ENCODE measurements at places on chromosomes 6 and 20.
A peak's percentile ranks its signal among the peaks of the same experiment; 100 is the strongest.

GRCh38 chr20:61608275-61609085 is 356.4 kb downstream of the CDH4 start:
- no peak for DNase-seq

DNA sequence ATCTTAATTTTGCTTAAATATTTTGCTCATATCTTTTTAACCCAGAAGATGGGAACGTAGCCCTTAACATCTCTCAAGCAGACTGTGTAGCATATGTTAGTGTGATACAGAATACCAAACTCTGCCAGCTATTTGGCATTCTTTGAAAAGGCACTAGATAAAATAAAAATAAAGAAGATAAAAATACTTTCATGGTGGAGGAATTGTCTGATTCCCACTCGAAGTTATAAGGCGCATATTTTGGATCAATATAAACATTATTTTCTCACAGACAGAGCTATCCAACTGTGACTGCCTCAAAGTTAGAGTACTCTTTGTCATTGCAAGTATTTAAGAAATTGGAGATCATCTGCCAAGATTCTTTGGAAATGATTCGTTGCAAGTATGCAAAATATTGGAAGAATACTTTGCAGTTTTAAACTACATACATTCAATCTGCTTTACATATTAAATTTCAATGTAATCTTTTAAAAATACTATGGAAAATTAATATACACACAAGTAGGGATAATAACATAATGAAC is 10.8 kb upstream of the EEF1E1 start:
- no peak for DNase-seq

- peak; percentile 83 for DNase-seq
Observed at GRCh38 chr6:33314515-33314942, 651 bp upstream of the TAPBP start.

- no peak for DNase-seq
Observed at GRCh38 chr6:36042618-36043260, 15.1 kb downstream of the MAPK14 start.

DNA sequence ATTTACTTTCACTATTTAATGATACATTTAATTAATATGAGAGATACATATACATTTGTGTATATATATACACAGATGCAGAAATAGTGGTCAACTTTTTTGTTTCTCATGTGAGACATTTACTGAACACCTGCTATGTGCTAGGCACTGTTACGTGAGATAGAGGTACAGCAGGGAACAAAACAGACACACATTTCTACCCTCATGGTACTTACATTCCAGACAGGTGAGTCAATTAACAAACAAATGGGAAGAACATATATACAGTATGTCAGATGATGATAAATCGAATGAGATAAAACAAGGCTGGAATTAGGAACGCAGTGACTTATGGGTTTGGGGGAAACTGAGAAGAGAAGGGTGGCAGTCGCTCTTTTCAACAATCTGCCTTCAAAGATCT is 5.1 kb downstream of the TFB1M start:
- no peak for DNase-seq

DNA sequence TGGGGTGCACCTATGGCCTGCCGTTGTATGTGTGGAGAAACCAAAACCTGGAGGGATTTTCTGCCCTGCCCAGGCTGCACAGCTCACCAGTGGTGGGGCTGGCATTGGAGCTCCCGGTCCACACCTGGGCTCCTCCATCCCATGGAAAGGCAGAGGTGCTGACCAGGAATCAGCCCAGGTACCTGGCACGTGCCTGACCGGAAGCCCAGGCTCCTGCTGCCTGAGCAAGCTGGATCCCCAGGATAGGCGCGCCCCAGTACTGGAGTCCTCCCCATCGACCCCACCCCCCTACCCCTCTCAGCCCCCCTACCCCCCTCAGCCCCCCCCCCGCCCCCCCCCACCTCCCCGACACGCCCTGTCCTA is 39.9 kb upstream of the HMGA1 start:
- no peak for DNase-seq

DNA sequence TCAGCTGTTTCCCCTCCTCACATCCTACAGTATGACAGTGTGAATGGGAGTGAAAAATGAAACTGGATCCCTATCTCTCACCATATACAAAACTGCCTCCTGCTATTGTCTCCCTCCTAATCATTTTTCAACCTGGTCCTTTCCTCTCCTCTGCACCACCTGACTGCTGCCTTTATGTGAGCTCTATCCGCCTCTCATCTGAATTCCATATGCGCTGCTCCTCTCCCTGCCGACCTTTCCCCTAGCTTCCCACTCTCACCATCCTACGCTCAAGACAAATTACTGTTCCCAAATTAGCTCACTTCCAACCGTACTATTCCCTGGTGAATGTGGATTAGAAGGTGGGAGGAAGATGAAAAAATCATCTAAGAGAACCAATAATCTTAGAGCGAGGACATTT is 148.4 kb upstream of the FBXL4 start:
- DNase-seq: no peak

DNA sequence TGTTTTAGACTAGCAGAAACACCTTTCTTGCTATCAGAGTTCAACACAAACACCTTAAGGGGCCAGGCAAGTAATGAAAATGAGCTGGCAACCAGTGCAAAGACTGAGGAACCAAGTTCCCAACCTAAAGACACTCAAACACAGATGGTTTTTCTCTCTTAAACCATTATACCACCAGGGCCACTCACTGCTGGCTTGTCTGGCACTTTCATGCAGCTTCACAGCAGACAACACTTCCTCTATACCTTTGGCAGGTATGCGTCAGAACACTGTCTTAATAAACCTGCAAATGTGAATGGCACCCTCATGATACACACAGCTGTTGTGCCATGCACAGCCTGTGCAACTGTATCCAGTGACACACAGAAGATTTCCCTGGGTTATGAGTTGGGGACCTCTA is 41.6 kb downstream of the NFATC2 start:
- no peak for DNase-seq

GRCh38 chr20:35125753-35126152 is 21.4 kb downstream of the EDEM2 start:
- peak; percentile 25 for DNase-seq

- no peak for DNase-seq
Observed at GRCh38 chr20:59748619-59749191, 144.4 kb downstream of the PHACTR3 start.

DNA sequence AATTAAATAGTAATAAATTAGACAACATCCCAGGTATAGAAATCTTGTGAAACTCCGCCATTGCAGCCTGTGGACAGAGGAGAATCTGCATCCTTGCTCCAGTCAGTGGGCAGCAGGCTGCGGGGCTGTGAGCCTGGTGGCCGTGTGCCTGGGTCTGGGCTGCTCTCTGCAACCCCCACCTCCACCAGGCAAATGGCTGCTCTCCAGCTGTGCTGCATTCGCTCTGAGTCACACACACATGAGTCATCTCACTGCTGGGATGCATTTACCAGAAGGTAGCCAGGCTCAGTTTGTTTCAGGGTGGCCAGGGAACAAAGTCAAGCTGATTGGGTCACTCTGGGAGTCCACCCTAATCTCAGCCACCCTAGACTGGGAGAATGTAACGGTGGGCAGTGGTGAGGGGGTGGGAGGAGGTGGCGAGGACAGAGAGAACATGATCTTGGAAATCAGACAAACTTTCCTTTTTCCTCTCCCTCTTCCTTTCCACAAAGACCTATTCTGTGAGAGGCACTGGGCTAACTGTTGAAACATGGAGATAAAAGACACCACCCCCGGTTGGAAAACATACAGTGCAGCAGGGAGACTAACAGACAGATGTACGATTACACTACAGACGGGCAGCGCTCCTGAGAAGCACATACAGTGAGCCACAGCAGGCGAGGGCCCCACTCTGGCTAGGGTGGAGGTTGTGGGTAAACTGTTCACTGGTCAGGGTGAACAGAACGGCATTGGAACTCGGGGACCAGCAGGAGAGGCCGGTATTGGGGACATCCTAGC is 59.2 kb downstream of the TRAM2 start:
- DNase-seq: peak; percentile 90

GRCh38 chr6:20379231-20379630 is 22.4 kb upstream of the E2F3 start:
- no peak for DNase-seq

- no peak for DNase-seq
Observed at GRCh38 chr20:25328954-25329498, 61.6 kb downstream of the ABHD12 start.

- DNase-seq: no peak
Observed at GRCh38 chr6:135438907-135439535, 58.5 kb downstream of the AHI1 start.

DNA sequence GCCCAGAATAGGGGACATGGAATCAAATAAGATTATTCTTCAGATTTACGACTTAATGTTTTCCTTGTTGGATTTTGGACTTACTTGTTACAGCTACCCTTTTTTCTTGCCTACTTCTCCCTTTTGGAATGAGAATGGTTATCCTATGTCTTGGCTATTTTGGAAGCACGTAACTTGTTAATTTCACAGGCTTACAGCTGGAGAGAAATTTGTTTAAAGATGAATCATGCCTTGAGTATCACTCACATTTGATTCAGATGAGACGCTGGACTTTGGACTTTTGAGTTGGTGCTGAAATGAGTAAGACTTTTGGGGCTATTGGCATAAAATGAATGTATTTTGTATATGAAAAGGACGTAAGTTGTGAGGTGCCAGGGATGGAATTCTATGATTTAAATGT is 83.3 kb downstream of the SMPDL3A start:
- DNase-seq: no peak

- no peak for DNase-seq
Observed at GRCh38 chr20:48846516-48847492, 19.0 kb upstream of the PREX1 start.

DNA sequence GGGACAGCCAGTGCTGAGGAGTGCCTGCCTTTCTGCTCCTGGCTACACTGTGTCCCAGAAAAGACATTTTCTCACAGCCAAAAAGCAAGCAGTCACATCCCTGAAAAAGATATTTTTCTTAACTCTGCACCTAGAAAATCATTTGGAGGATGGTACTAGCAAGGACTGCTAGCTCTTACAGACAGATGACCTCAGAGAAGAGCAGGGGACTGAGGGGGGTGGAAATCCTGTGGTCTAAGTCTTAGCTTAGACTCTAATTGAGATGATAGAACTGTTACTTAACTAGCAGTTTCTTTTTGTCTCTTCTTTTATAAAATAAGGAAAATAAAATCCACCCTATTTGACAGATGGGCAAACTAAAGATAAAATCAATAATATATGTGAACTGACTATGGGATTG is 152.8 kb downstream of the TMEM200A start:
- DNase-seq: no peak

DNA sequence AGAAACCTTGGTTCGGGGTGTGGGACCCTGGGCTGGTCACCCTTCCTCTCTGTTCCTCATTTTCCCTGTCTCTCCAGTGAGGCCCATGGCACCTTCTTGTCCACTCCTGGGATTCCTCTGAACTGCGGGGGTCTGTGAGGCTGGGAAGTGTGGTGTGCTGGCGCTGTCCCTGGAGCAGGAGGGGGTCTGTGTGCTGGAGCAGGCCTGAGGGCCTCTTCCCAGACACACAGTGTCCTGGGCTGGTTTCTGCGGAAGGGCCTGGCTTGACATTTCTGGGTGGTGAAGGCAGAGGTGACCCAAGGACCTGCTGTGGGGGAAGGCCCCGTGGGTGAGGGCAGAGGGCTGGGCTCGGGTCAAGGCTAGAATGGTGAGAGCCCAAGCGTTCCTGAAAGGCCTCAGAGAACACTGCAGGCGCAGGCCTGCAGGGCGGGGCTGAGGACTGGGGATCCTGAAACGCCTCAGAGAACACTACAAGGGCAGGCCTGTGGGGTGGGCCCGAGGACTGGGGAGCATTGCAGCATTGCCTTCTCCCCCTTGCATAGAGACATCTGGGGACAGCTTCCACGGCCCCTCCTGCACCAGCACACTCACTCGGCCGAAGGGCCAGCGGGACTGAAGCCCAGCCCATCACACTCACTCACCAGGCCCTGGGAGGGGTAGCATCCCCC is 10.6 kb upstream of the BAK1 start:
- no peak for DNase-seq

DNA sequence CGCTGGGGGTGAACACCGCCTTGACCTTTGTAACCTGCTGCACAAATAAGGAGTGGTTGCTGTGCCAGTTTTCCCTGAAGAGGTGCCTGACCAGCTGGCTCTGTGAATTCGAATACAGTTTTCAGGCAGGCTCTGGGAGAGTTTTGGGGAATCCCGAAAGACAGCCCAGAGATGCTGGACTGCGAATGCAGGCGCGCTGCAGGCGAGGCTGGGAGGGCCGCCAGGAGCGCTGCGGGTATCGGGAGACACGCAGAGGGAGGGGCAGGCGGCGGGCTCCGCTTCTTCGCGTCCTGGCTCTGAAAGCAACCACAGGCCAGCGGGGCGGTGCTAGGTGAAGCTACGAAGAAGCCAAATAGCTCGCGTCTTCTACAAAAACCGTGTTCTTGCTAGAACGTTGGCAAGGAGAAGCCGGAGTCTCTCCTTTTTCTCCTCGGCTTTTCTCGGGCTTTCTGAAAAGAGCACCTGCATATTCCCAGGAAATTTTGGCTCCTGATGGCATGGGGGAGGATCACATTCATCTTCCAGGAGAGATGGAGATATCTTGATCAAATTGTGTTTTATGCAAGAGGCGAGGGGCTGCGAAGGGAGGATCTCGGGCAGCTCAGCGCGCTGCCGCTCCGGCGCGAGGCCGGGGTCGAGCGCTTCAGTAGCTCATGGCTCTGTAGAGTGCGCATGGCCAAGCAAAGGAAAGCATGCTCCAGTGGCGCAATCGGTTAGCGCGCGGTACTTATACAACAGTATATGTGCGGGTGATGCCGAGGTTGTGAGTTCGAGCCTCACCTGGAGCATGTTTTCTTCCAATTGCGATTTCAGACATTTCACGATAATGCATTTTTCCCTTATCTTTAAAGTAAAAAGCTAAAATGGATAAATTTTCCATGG is 158.1 kb upstream of the ZNF184 start:
- DNase-seq: no peak

GRCh38 chr20:42484790-42485375 is 704.8 kb downstream of the PTPRT start:
- DNase-seq: no peak

- DNase-seq: no peak
Observed at GRCh38 chr6:99369533-99369932, 20.1 kb upstream of the FAXC start.

DNA sequence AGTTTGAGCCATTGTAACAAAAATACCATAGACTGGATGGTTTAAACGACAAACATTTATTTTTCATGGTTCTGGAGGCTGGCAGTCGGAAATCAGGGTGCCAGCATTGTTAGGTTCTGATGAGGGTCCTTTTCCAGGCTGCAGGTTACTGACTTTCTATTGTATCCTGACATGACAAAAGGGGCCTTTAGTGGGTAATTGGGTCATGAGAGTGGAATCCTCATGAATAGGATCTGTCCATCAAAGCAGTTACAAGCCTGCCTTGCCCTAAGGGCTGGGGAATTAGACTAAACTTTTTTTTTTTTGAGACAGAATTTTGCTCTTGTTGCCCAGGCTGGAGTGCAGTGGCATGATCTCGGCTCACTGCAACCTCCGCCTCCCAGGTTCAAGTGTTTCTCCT is 347.9 kb upstream of the TSHZ2 start:
- DNase-seq: no peak

- no peak for DNase-seq
Observed at GRCh38 chr6:41963371-41963770, 21.8 kb upstream of the CCND3 start.

DNA sequence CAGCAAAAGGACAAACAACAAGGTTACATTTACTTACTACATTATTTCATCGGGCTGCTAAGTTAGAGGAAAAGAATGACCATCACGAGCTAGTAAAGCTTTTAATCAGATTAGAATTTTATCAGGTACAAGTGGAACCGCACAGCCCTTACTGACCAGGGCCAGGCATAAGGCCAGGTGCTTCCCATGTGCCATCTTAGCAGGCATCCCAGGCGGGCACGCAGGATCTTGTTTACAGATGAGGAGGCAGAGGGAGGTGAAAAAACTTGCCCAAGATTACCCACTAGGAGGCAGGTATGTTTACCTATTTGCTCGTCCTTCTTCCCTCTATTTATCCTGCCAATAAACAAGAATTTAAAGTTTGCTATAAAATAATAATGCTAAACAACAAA is 10.7 kb downstream of the EZR start:
- peak; percentile 50 for DNase-seq
